NCI-H526 (cell line): ENCODE measurements at places on chromosomes 5 and 9.

DNA sequence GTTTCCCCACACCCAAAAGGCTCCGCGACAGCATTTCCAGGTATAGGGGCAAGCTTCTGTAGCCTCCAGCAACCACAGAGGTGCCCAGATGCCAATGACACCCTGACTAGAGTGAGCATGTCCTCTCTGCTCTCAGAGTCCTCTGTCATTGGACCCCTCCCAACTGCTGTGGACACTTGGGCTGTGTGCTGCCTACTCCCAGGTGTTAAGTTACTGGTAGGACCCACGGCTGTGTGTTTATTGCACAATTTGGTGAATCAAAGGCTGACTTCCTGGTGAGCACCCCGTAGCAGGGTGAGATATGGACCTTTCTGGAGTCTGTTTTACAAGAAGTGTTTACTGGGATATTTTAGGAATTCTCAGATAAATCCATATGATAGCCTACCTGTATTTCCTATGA, 36.0 kb downstream of the SH3GL2 start:
- DNase-seq = no peak

GRCh38 chr5:171706736-171707441, 78.7 kb upstream of the SMIM23 start:
- no peak for DNase-seq

GRCh38 chr5:169742771-169743296, 105.8 kb downstream of the DOCK2 start:
- no peak for DNase-seq

GRCh38 chr9:85067792-85068191, 398.3 kb downstream of the NTRK2 start:
- DNase-seq = no peak

DNA sequence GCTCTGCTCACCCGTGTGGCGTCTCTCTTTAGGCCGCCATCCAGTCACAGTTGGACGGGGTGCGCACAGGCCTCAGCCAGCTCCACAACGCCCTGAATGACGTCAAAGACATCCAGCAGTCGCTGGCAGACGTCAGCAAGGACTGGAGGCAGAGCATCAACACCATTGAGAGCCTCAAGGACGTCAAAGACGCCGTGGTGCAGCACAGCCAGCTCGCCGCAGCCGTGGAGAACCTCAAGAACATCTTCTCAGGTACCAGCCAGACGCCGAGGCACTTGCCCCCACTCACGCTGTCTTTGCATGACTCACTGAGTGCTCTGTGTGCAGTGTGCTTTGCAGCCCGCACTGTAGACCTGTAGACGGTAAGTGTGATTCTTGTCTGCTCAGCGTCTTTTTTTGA, 4.5 kb downstream of the EXOC3 start:
- DNase-seq = no peak

- no peak for DNase-seq
Measured at GRCh38 chr5:178384816-178385495, 152.4 kb upstream of the PHYKPL start.

- no peak for DNase-seq
Measured at GRCh38 chr5:173878224-173878967, 9.8 kb upstream of the CPEB4 start.

GRCh38 chr9:82212885-82213284, 224.3 kb downstream of the SPATA31D1 start:
- no peak for DNase-seq

- no peak for DNase-seq
Measured at GRCh38 chr9:100408546-100409175, 18.3 kb upstream of the MSANTD3 start.

DNA sequence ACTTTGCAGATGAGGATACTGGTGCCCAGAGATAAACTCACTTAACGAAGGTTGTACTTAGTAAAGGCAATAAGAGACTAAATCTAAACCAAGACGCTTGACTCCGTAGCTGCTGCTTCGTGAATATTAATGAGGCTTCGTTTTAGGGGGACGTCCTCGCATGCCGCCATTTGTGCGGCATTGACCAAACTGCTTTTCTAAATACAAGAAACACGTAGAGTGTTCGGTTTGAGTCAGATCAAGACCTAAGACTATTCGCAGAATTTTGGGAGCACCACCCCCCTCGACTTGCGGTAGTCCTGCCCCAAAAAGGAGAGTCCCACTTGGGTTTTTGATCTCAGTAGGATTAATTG, 1.1 kb downstream of the NPM1 start:
- DNase-seq = no peak

- DNase-seq = no peak
Measured at GRCh38 chr9:128026773-128027541, 40.2 kb downstream of the NAIF1 start.

- no peak for DNase-seq
Measured at GRCh38 chr5:90675222-90675621, 116.6 kb downstream of the ADGRV1 start.

GRCh38 chr5:36701085-36701698, 94.8 kb downstream of the SLC1A3 start:
- no peak for DNase-seq
